ENCODE measurements at places on chromosomes 13 and 19. TPM values are rescaled to one million over a fixed set of nuclear protein-coding genes. Genes with fewer than 3 reads are reported as not detected.

DNA sequence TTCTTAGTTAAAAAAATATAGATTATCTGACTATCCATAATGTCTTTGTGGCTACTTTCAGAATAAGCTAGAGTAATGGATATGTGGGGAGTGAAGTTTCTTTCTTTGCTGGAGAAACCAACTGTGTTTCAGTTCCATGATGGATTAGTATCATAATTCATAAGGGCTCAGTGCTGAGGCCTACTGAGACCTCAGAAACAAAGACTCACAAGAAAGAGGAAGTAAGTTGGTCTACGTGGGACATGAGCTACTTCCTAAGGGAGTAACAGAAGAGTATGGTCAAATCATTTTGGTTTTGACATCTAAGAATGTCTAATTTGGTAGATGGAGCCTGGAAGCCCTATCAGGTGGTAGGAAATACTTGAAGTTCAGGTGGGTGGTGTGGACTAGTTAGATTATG, 99.0 kb upstream of the HTR2A start:
- H3K36me3 ChIP-seq, result no peaks in the 10 kb centered on the region
- DNase-seq, result no peak
- no peaks in the 10 kb centered on the region for H3K4me1 ChIP-seq
- peaks cover 10% of the 10 kb centered on the region for H3K27me3 ChIP-seq
- no peak overlapping the region for H3K27ac ChIP-seq
- no peak overlapping the region for H3K4me3 ChIP-seq

NDFIP2 gene
- 50.7 TPM for polyA plus RNA-seq

DNA sequence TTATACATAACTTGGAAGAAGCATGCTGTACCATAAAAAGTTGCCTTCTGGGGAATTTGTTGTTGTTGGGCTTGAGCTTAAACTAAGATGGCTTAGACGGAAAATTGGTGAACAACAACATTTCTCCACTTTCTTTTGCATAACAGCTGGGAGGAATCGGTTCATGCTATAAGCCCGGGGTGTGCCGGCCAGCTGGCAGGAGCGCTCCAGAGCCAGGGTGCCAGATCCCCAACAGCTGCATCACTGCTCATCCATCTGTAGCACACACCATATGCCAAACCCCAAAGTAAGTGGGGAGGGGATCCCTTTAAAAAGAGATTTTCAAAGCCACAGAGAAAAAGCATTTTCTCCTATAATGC, 419.5 kb upstream of the ARGLU1 start:
- no peaks in the 10 kb centered on the region for H3K27me3 ChIP-seq
- H3K27ac ChIP-seq, result no peak overlapping the region
- no peak for DNase-seq
- H3K4me1 ChIP-seq, result no peaks in the 10 kb centered on the region
- no peak overlapping the region for H3K4me3 ChIP-seq

DNA sequence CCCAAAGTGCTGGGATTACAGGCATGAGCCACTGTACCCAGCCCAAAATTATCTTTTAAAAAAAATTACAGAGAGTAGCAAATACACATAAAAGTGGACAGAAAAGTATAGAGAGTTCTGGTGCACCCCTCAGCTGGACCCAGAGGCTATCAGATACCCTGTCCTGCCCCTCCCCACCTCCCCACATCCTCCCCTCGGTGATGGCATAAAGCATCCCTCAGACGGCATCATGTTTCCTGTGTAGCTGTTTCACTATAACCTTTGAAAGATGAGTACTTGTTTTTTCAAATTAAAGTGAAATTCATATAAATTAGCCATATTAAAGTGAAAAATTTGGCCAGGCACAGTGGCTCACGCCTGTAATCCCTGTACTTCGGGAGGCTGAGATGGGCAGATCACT, 20.1 kb downstream of the SLC27A1 start:
- H3K36me3 ChIP-seq, result peaks cover 6% of the 10 kb centered on the region
- no peak overlapping the region for H3K4me3 ChIP-seq
- no peaks in the 10 kb centered on the region for H3K27me3 ChIP-seq
- peaks cover 13% of the 10 kb centered on the region for H3K4me1 ChIP-seq
- no peak overlapping the region for H3K27ac ChIP-seq

- H3K27me3 ChIP-seq, result no peaks in the 10 kb centered on the region
- H3K27ac ChIP-seq, result no peak overlapping the region
- H3K36me3 ChIP-seq, result no peaks in the 10 kb centered on the region
- DNase-seq, result no peak
Measured at GRCh38 chr13:26440111-26440510, 117.4 kb upstream of the WASF3 start.

SERP2 gene
- 4.4 TPM for polyA plus RNA-seq

GRCh38 chr13:113978741-113979481, 5.0 kb upstream of the C13orf46 start:
- peaks cover 7% of the 10 kb centered on the region for H3K36me3 ChIP-seq
- H3K27ac ChIP-seq, result no peak overlapping the region
- H3K4me3 ChIP-seq, result no peak overlapping the region
- H3K27me3 ChIP-seq, result no peaks in the 10 kb centered on the region
- DNase-seq, result no peak

- H3K27ac ChIP-seq, result no peak overlapping the region
- no peak overlapping the region for H3K4me3 ChIP-seq
- no peaks in the 10 kb centered on the region for H3K36me3 ChIP-seq
- H3K27me3 ChIP-seq, result no peaks in the 10 kb centered on the region
- no peaks in the 10 kb centered on the region for H3K4me1 ChIP-seq
- no peak for DNase-seq
Measured at GRCh38 chr13:20116213-20116612, 44.6 kb downstream of the GJA3 start.

DNA sequence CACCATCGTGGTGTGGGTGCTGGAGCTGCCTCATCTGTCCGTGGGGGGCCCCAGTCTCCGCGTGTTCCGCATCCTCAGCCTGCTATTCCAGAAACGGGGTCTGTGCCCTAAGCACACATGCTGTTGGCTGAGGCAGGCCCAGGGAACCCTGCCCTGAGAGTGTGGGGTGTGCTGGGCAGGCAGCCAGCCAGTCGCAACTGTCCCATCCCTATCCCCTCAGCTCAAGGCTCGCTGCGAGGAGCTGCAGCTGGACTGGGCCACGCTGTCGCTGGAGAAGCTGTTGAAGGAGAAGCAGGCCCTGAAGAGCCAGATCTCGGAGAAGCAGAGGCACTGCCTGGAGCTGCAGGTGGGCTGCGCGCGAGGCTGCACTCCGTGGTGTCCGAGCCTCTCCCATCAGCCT, 21.9 kb downstream of the PLEKHJ1 start:
- H3K4me1 ChIP-seq, result no peaks in the 10 kb centered on the region
- no peak overlapping the region for H3K27ac ChIP-seq
- no peaks in the 10 kb centered on the region for H3K27me3 ChIP-seq
- H3K4me3 ChIP-seq, result no peak overlapping the region

- H3K27me3 ChIP-seq, result no peaks in the 10 kb centered on the region
- peaks cover 34% of the 10 kb centered on the region for H3K4me1 ChIP-seq
- DNase-seq, result no peak
- peaks cover 10% of the 10 kb centered on the region for H3K36me3 ChIP-seq
Measured at GRCh38 chr13:110521296-110521680, 40.2 kb downstream of the RAB20 start.

IL4I1 gene
- polyA plus RNA-seq, result 2.1 TPM

- no peaks in the 10 kb centered on the region for H3K36me3 ChIP-seq
- H3K4me3 ChIP-seq, result no peak overlapping the region
Measured at GRCh38 chr13:50128428-50128931, 113.2 kb downstream of the KCNRG start.

- H3K27ac ChIP-seq, result no peak overlapping the region
- H3K27me3 ChIP-seq, result no peaks in the 10 kb centered on the region
- peaks cover 12% of the 10 kb centered on the region for H3K4me1 ChIP-seq
- DNase-seq, result no peak
- H3K36me3 ChIP-seq, result no peaks in the 10 kb centered on the region
- no peak overlapping the region for H3K4me3 ChIP-seq
Measured at GRCh38 chr13:65911546-65912193, 1318.5 kb downstream of the PCDH9 start.

DNA sequence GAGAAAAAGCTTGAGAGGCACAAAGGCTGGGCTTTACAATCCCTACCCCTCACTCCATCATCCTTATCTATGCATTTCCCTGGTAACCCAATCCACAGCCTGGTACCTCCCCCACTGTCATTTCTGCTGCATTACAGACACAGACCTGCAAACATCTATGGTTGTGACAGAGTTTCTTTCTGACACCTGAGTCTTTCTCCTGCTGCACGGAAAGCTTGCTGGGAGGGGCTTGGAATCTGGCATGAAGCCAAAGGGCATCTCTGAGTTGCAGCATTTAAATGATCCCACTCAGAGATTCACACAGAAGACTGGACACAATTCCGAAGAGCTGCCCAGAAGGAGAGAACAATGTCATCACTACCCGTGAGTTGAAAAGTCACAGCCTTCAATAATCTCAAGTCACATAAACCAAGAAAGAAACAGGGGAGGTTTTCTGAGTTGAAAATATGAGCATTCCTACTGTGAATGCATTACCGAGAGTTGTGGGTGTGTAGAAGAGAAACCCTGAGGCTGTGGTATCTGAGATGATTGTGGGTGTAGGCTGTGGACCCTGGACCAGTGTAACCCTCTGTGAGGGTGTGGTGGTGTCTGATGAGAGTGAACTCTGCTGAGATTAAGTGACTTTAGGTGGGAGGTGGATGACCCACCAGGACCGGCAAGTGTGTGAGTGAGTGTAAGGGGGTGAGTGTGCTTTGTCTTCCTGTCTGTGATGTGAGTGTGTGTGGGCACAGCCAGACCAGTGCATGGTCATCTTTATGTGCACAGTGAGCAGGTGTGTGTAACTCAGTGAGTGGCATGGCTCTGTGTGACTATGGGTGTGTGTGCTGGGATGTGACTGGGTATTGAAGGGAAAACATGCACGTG, at the start of gene LGALS14:
TSS of gene LGALS14 (plus strand) at position 301 of the 864 bp plus-strand sequence. CDS start at position 349, 48 bp downstream.
- H3K27ac ChIP-seq, result no peak within 1 kb of the TSS
- no peaks in the 10 kb centered on the region for H3K36me3 ChIP-seq
- peaks cover 10% of the 10 kb centered on the region for H3K27me3 ChIP-seq
- no peak within 1 kb of the TSS for H3K4me3 ChIP-seq
- no peaks in the 10 kb centered on the region for H3K4me1 ChIP-seq
